Stimulated activated CD4-positive, alpha-beta T cell treated with anti-CD3 and anti-CD28 coated beads, Interleukin-2, amount 100 ng/mL, for 24 hours (primary cell): ENCODE measurements at places on chromosomes 3 and 15.

- DNase-seq, result no peak
Observed at GRCh38 chr3:99508191-99508590, 130.2 kb upstream of the COL8A1 start.

GRCh38 chr3:74314696-74315095, 299.8 kb downstream of the CNTN3 start:
- no peak for DNase-seq

DNA sequence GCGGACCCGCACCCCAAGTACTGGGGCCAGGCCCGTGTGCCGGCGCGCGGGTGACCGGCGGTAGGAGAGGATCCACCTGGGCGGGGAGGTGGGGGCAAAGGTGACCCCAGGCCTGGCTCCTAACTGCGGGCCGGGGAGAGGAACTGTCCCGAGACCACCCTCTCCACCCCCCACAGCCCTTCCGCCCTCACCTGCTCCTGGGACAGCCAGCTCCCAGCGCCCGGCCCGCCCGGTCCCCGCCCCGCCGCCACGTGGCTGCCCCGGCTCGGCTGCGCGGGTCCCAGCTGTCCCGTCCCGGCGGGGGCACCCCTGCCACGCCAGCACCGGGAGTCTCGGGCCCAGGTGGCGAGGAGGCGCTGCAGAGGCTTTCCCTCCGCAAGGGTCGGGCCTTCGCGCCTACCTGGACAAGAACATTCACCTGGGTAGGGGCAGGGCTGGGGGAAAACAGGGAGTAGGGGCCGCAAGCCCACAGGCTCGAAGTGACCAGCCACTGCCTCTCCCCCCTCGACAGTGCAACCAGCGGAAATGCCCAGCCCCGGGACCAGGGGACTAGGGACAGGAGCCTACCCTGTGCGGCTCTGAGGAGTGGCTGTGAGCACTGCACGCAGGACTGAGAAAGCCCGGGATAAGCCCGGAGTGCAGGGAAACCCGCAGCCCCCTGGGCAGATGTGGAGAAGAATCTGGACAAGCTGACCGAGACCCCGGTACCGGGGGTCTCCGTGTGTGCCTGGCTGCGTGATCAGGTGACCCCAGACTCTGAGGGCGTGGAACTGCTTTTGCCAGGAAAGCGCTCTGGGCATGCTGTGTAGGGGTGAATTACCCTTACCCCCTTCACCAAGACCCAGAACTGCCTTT, at the start of gene SLC12A8:
SLC12A8 (minus strand) TSS at position 240 of the 855 bp plus-strand sequence. CDS start 1,399 bp downstream, outside the sequence.
- no peak for DNase-seq

DNA sequence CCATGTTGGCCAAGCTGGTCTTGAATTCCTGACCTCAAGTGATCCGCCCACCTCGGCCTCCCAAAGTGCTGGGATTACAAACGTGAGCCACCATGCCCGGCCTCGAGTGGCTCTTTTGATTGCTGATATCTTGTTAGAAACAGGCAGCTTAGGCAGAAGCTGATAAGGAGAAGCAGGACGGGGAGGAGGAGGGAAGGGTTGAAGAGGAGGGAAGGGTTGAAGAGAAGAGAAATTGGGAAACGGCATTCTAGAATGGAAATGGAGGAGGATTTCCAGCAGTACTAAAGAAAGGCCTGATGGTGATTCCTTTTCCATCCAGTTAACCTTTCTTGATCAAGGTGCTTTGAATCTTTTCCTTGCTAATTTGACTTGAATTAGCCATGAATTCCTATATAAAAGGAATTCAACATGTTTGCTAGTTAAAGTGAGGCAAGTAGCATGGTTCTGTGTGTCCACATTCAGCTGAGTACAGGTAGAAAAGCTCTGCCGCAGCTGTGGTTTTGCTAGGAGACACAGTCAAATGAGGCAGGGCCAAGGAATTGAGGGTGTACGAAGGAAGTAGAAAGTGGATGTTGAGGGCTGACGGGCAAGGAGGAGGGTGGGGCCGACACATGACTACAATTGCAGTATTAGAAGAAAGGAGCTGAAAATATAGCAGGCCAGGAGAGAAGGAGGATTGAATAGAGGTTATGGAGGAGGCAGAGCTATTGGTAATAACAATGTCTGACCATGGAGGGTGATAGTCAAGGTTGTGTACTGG, 27.2 kb upstream of the ATP1B3 start:
- no peak for DNase-seq

DNA sequence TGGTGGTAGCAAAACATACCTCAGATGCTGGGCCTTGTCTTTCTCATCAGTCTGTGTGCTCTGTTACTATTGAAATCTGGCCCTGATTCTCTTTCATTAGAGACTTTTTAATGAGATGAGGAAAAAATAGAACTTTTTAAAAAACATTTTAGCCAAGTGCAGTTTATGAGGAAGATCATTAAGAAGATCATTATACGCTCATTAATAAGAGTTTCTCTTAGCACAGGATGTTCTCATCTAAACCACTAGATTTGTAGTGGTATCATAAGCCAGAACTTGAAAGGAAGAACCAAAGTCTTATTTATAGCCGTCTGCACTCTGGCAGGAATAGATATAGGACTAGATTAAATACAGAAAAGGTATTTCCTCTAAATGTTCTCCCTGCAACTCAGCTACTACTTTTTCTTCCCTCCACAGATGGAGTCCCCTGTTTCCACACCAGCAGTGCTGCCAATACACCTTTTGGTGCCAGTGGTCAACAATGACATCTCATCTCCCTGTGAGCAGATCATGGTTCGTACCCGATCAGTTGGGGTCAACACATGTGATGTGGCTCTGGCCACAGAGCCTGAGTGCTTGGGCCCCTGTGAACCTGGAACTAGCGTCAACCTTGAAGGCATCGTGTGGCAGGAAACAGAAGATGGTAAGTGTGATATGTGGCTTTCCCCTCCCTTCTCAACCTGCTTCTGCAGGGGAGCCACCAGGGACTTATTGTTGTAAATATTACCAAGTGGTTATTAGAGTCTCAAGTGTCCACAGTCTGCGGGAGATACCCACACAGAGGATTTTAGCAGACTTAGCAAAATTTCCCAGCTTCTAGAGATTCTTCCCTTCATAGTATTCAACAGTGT, 152.8 kb downstream of the RBPMS2 start:
- DNase-seq, result peak; percentile 23

DNA sequence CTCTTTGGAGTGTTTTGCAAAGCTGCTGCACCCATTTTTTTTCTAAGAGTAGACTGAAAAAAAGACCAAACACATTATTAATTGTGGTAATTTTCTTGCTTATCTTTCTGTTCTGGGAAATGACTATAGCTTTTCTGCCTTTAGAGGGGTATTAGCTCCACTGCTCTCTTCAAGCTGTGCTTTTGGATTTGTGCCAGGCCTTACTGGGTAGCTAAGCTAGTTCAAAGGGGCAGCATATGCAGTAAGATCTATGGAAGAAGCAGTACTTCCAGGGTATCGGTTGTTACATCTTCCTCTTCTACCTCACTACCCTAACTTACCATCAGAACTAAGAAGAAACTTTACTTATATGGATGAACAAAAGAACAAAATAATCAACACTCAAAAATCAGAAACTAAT, 28.7 kb upstream of the ARIH1 start:
- no peak for DNase-seq
